Activated naive CD4-positive, alpha-beta T cell treated with anti-CD3 and anti-CD28 coated beads, Interleukin-2, amount 50 U/mL, for 72 hours (primary cell): ENCODE measurements at places on chromosomes 3 and 15. TPM values are rescaled to one million over a fixed set of nuclear protein-coding genes. Genes with fewer than 3 reads are reported as not detected.

- DNase-seq, result no peak
Measured at GRCh38 chr15:84834969-84835368, 17.8 kb downstream of the ALPK3 start.

ARHGEF26 gene
- not detected for total RNA-seq

CLDND1 gene
- 559 TPM for total RNA-seq

CHRD gene
- total RNA-seq, result not detected

DNAH12 gene
- total RNA-seq, result 0.05 TPM

GP9 gene
- total RNA-seq, result not detected

MRPS25 gene
- 47.2 TPM for total RNA-seq

HOMER2 gene
- total RNA-seq, result 2.2 TPM
